T-helper 9 cell (primary cell): ENCODE measurements at places on chromosomes 7 and 10.

DNA sequence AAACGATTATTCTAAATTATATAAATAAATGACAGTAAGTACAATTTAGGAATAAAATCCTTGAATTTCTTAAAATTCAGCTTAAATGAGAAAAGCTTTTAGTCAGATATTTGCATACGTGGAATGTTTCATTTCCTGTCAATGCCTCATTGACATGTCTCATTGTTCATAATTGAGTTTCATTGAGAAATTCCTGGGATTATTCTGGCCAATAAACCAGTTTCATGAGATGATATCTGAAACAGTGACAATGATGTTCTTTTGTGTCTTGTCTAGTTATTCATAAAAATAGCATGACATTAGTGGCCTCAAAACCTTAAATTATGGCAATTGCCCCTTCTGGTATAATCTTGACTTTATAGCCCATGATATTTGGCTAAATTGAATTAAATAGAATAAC lies 95.8 kb downstream of the DKK1 start:
- DNase-seq = no peak

GRCh38 chr7:146557971-146558469 lies 441.4 kb downstream of the CNTNAP2 start:
- no peak for DNase-seq

- DNase-seq = no peak
These were observed 251.4 kb upstream of the SEMA3C start for GRCh38 chr7:81170291-81170690.

GRCh38 chr7:47371317-47371716 lies 210.6 kb downstream of the TNS3 start:
- DNase-seq = no peak
